H1 (cell line): ENCODE measurements at places on chromosomes 4 and X. TPM values are rescaled to one million over a fixed set of nuclear protein-coding genes. Genes with fewer than 3 reads are reported as not detected.

MMRN1 gene
- total RNA-seq, result not detected in 2 replicates

CLCN5 gene
- total RNA-seq, result 9.7 and 10.8 TPM in 2 replicates

S100G gene
- total RNA-seq, result not detected in 2 replicates

C1QTNF7 gene
- not detected in 2 replicates for total RNA-seq

FUNDC1 gene
- 22.7 and 24.1 TPM in 2 replicates for total RNA-seq

RAB40A gene
- 0.09 and 0.17 TPM in 2 replicates for total RNA-seq

STPG2 gene
- not detected in 2 replicates for total RNA-seq

IL2RG gene
- total RNA-seq, result not detected in 2 replicates

TMPRSS11B gene
- total RNA-seq, result not detected in 2 replicates

PABPC1L2B gene
- total RNA-seq, result 0.59 and 1.7 TPM in 2 replicates

AMOT gene
- total RNA-seq, result 7.1 and 7.9 TPM in 2 replicates

P2RY8 gene
- total RNA-seq, result 0.09 and 0.11 TPM in 2 replicates

EDNRA gene
- total RNA-seq, result 3.3 TPM in 2 replicates

CXorf65 gene
- not detected in 2 replicates for total RNA-seq
